ENCODE measurements at places on chromosomes 3 and 15. TPM values are rescaled to one million over a fixed set of nuclear protein-coding genes. Genes with fewer than 3 reads are reported as not detected.

DNA sequence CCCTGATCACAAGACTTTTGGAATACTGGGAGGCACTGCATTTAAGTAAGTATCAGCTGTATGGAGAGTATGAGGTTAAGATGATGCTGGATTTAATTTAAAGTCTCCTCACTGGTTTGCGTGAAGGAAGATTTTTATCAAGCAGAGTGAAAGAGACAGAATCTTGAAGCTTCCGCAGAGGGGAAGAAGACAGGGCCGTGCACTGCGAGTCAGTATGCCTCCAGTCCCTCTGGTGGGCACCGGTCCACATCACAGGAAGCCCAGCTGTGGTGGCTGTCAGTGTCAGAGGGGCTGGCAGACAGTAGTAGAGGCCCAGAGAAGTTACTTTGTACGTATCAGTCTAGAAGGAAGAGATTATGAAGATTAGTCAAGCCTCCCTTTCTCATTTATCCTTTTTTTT is 379.0 kb upstream of the TPRG1 start:
- no peak for DNase-seq

GRCh38 chr3:157683668-157684067 is 180.5 kb upstream of the VEPH1 start:
- DNase-seq = no peak

DNA sequence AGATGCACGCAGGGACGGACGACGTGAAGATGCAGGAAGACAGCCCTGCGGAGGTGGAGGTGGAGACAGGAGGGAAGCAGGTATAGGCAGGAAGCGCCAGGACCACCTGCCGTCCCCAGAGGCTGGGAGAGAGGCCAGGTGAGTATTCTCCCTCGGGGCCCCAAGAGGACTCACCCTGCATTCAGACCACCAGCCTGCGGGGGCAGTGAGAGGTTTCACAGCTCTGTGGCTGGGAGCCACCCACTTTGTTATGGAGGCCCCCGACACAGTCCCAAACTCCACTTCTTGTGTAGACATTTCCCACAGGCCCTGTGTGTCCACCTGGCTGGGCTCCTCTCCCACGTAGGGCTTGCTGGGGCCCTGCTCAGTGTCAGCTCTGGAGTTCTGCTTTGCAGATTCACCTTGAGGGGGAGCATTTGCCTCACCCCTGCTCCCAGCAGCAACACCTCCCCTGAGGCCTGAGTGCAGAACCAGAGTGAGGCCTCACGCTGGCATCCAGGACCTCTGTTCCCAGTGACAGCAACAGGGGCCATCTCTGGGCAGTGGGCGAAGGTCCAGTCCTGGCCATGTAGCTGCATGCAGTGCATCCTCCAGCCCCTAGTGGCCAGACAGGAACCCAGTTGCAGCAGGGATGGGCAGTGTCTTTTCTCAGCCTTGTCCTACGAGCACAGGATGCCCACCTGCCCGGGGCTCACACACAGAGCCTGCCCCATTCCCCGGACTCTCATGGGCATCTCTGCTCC is 119.4 kb upstream of the IQSEC1 start:
- DNase-seq = no peak

DNA sequence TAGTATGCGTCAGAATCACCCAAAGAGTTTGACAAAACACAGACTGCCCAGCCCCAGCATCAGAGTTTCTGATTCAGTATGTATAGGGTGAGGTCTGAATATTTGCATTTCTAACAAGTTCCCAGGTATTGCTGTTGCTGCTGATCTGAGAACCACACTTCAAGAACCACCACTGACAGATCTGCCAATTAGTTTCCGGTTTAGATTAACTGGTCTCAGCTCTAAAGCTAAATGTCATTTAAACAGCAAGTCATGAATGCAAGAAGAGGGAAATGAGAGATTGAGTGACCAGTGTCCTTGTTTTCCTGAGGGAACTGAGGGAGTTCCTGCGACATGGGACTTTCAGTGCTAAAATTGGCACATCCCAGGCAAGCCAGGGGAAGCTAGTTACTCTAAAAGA is 305.0 kb downstream of the ZNF385D start:
- DNase-seq = no peak

- DNase-seq = no peak
These were observed 39.4 kb downstream of the AGTR1 start for GRCh38 chr3:148737104-148737530.

- no peak for DNase-seq
These were observed 37.4 kb upstream of the NMNAT3 start for GRCh38 chr3:139715166-139715565.

DNA sequence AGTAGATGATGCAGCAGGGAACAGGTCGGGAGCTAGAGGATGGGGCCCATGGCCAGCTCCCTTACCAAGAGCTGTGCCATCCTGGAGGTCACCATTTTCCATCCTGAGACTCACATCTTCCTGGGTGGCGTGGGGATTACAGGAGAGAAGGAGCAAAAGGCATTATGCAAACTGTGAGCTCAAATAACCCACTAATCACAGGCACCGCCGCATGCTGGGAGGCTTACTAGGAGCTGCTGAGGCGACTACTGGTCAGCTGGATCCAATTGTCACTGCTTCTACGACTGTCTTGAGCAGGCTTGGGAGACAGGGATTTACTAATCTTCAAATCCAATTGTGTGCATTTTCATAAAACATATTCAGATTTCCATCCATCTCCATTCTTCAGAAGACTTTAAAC is 12.5 kb upstream of the KBTBD12 start:
- no peak for DNase-seq

DNA sequence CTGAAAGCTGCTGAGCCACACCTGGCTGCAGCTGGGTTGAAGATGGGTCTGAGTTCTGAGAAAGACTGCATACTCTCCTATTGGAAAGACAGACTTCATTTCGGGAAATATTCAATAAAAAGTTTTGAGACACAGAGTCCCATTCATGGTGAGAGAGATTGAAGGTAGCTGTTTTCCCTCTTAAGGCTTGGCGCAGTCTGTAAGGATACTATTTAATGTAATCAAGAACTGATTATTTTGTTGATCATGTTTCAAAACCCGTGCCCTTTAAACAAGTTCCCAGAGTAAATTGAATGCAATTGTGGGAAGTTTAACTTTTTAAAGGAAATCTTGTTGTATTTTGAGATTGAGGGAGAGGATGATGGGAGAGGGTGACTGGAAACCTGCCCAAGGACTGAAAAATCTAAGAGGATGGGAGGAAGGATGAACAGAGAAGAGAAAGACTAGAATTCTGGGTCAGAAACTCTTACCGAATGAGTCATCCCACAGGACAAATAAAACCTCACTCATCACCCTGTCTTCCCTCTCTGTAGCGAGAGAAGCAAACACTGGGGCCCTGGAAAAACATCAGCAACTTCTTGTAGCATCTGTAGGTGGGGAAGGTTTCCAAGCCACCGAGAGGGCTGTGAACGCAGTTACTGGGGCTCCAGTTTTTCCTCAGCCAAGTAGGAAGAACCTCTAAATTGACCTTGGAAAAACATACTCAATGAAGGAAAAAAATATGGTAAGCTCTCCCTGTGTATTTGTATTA is 193.2 kb upstream of the TPRG1 start:
- no peak for DNase-seq

GRCh38 chr15:82802497-82802896 is 3.4 kb downstream of the FSD2 start:
- no peak for DNase-seq

DNA sequence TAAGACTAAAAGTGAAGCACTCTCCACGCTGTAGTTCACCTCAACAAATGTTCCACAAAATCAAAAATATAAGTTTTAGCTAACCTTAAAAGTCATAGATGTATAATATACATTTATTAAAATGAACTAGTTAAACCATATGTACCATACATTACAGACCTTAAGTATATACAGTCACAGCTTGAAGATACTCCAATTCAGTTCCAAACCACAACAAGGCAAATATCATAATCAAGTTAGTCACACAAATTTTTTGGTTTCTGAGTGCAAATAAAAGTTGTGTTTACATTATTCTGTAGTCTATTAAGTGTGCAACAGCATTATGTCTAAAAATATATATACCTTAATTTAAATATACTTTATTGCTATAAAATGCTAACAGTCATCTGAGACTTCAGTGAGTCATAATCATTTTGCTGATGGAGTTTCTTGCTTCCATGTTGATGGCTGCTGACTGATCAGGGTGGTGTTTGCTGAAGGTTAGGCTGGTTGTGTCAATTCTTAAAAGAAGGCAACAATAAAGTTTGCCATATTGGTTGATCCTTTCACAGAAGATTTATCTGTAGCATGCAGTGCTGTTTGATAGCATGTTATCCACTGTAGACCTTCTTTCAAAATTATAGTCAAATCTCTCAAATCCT is 736.7 kb downstream of the NSUN3 start:
- DNase-seq = no peak

DNA sequence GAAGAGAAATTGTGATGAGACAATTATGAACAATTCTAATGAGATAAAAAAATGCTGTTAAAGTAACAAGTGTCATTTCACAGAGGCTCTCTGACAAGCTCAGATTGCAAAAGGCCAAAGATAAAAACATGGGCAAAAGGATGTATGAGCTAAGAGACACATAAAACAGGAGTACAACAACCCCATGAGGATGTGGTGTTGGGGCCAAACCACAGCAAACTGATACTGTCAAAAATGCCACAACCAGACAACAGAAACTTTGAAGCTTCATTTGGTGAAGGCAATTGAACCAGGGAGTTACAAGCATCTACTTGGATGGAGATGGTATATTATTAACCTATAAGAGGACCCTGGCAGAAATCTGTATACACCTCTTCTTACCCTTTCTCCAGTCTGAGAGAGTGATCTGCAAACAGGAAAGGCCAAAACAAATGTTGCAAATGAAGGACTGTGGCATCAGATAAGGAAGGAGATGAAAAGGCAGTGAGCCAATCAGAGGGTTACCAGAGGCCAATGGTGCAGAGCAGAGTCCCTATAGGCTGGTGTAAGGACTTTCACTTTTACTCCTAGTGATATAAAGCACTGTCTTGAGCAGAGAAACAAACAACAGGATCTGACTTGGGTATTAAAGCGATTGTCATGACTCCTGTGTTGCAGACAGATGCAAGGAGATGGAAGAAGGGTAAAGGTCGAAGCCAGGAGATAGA is 659.0 kb downstream of the NTRK3 start:
- DNase-seq = no peak

GRCh38 chr15:99019558-99020540 is 12.3 kb upstream of the PGPEP1L start:
- no peak for DNase-seq

DNA sequence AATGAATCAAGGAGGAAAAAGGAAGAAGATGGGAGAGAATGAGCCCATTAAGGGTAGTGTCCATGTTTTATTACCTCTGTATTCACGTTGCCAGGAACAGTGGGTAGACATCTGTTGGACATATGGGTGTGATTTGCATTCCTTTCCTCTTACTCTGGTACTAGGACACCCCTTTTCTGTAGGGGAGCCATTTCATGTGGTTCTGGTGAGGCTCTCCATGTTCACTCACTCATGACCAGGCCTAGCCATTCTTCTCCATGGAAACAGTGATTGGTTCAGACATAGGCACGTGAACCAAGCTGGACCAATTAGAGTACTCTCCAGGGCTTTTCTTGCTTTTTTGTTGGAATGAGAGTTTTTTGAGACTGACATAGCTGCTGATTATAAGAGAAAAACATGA is 39.6 kb upstream of the PDCD6IP start:
- DNase-seq = no peak

GRCh38 chr3:194100856-194101390 is 35.0 kb upstream of the HES1 start:
- no peak for DNase-seq

DNA sequence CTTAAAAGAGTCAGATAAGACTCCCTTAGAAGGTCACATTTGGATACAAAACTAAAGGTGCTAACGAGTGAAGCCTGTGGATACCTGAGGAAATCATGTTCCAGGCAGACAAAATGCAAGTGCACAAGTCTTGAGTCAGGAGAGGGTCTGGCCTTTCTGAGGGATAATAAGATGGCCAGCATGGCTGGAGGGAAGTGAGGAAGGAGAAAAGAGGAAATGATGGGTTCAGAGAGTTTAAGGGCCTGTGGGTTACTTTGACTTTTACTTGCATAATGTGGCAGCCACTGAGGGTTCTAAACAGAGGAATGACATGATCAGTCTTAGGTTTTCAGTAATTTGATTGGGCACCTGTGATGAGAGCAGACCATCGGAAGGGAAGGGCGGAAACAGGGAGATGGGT is 3.5 kb upstream of the ROPN1B start:
- DNase-seq = no peak

DNA sequence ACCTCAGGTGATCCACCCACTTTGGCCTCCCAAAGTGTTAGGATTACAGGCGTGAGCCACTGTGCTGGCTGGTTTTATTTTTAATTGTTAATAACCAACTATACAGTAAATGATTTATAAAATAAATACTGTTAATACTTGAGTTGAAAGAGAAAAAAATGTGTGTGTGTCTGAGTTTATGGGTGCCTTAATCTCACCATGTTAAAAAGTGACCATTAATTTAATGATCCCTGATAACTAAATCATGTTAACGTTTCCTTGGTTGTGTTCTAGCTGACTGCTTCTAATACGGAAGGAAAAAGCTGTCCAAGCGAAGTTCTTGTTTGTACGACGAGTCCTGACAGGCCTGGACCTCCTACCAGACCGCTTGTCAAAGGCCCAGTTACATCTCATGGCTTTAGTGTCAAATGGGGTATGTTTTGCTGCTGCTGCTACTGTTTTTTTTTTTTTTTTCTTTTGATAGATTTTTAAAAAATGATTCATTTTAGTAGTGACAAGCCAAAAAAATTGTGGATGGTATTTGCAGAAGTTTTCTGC is 113.5 kb downstream of the GHSR start:
- DNase-seq = no peak

GRCh38 chr3:30934208-30934550 is 39.7 kb upstream of the GADL1 start:
- no peak for DNase-seq

DNA sequence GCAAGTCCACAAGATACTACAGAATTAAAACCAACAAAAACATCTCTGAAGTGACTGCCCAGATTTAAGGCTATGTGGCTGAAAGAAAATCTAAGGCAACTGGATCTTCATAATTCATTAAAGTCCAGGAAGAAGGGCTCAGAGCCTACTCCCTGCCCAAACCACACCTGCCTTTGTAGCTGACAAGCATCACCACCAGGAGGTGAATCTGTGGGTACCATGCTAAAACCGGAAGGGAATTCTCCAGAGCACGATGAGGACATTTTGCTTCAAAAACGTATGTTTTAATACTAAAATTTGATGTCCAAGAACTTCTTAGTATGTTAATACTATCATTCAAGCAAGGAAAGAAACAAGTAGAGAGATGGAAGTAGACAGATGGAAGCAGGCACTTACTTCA is 495.9 kb upstream of the NECTIN3 start:
- DNase-seq = no peak

GRCh38 chr3:124439603-124440002 is 290.6 kb upstream of the UMPS start:
- no peak for DNase-seq

The PGBD4 gene
- total RNA-seq = 1.1 TPM

The CAPN7 gene
- total RNA-seq = 23.9 TPM

The CGGBP1 gene
- 17.0 TPM for total RNA-seq

The KY gene
- 0.28 TPM for total RNA-seq

The MORC1 gene
- not detected for total RNA-seq

The CAND2 gene
- 2.4 TPM for total RNA-seq

The GOLGA8J gene
- total RNA-seq = not detected

The PPP4R2 gene
- 18.3 TPM for total RNA-seq

The TEX9 gene
- total RNA-seq = 4.7 TPM

The USP13 gene
- total RNA-seq = 5.2 TPM

The MKRN3 gene
- not detected for total RNA-seq

The PARP15 gene
- 0.16 TPM for total RNA-seq

The CHRM5 gene
- total RNA-seq = not detected

The GOLGA6D gene
- total RNA-seq = not detected

The GNB4 gene
- 6.8 TPM for total RNA-seq

The PYGO1 gene
- total RNA-seq = 2.3 TPM

The LMOD3 gene
- total RNA-seq = 0.08 TPM

The SMC4 gene
- total RNA-seq = 10.6 TPM

The CPNE9 gene
- total RNA-seq = 0.12 TPM

The SAMMSON gene
- not detected for total RNA-seq
